Tibial nerve (tissue), 4 donors: ENCODE measurements at places on chromosomes 7 and 10. TPM values are rescaled to one million over a fixed set of nuclear protein-coding genes. Genes with fewer than 3 reads are reported as not detected.

AS3MT gene
- 2.6 TPM for total RNA-seq

GFRA1 gene
- total RNA-seq, result 104 TPM

GCK gene
- total RNA-seq, result 2.4 TPM

CYP26C1 gene
- 0.20 TPM for total RNA-seq

TMEM139 gene
- total RNA-seq, result 3.9 TPM

PIK3AP1 gene
- total RNA-seq, result 7.1 TPM

DNA sequence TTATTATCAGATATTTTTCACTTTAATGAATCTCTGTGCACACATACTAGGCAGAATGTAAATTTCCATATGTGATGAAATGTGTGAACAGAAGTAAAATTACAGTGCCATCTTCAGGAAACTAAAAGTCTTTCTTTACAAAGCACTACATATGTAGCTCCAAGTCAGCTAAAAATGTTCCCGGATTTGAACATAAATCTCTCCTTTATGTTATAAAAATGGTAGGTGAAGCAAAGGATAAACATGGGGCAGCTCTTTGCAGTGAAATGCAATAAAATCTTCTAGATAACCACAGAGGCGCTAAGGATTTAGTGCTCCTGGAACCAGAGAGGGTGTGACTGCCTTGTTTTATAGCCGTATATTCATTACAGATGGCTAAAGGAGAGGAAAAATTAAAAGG, 104.9 kb upstream of the C7orf33 start:
- peaks cover 5% of the 10 kb centered on the region for H3K4me1 ChIP-seq
- no peak overlapping the region for H3K4me3 ChIP-seq
- no peaks in the 10 kb centered on the region for H3K27me3 ChIP-seq
- H3K36me3 ChIP-seq, result no peaks in the 10 kb centered on the region
- H3K27ac ChIP-seq, result no peak overlapping the region
- no peak for DNase-seq

DNA sequence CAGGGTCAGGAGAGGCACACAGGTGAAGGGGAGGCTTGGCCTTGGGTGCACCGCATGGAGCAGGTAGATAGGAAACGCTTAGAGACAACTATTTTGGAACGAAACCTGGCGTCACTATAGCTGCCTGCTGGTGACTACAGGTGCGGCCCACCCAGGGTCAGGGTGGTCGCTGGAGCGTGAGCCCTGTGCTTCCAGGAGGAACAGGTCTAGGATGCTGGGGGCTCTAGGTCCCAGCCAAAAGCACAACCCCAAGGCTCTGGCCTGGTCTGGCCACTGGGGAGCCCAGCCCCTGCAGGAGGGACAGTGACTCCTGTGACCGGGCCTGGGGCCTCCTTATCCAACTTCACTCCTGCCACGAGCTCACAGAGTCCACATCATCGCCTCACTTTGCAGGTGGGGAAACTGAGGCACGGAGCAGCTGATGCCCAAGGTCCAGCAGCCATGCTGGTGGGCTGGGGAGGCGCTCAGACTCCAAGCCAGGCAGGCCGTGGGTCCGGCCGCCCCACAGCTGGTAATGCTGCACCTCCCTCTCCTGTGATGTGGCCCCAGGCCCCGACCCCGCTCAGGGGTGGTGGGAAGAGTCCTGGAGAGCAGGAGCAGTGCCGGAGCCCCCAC, 9.0 kb downstream of the LFNG start:
- H3K36me3 ChIP-seq, result peaks cover 18% of the 10 kb centered on the region
- no peak for DNase-seq
- no peak overlapping the region for H3K4me3 ChIP-seq
- H3K4me1 ChIP-seq, result no peaks in the 10 kb centered on the region
- H3K27ac ChIP-seq, result no peak overlapping the region

DNA sequence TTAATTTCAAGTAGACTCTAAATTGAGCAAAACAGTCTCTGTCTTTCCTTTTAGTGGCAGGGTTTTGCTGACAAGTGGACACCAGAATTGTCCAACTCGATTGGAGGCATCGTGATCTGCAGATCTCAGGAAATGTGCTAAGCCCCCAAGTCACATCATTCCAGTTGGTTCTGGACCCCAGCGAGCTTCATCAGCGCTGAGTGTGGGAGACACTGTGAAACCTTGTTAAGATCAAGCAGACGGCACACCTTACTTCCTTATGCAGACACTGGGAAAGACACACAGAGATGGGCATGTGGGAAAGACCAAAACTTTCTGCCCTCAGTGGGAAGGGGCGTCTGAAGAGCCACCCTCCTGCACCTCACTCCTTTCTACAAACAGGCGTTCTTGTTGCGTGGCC, 440.8 kb downstream of the GLRX3 start:
- DNase-seq, result no peak
- H3K4me3 ChIP-seq, result no peak overlapping the region
- no peak overlapping the region for H3K27ac ChIP-seq
- H3K36me3 ChIP-seq, result no peaks in the 10 kb centered on the region
- H3K27me3 ChIP-seq, result no peaks in the 10 kb centered on the region

DNA sequence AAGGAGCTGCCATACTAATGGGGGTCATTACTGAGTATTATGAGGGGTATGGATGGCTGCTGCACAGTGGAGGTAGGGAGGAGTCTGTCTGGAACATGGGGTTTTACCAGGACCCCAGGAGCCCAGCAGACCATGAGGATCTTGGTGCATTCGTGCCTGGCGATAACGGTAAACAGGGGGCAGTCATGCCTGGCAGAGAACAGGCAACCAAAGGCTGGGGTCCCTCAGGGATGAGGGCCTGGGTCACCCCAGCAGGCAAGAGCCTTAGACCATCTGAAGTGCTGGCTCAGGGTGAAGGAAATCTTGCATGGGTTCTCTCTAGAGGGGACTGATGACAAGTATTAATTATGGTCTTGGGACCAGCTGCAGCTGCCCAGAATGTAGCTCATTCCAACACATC, 46.1 kb downstream of the MYL10 start:
- H3K27me3 ChIP-seq, result no peaks in the 10 kb centered on the region
- no peak for DNase-seq
- H3K27ac ChIP-seq, result no peak overlapping the region
- H3K4me3 ChIP-seq, result no peak overlapping the region
- no peaks in the 10 kb centered on the region for H3K4me1 ChIP-seq

DNA sequence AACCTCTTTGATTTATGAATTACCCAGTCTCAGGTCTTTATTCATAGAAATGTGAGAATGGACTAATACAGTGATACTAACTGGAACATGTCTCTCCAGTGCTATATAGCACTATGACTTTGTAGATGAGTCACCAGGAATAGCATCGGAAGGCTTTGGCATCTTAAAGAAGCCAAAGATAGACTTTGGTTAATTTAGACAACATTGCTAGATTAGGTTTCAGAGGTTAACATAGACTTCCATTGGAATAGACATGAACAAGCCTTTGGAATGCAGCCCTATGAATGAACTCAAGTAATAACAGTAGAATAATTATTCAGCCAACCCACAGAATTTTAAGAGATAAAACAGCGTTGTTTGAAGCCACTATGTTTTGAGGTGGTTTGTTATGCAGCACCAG, 169.2 kb downstream of the HGF start:
- no peaks in the 10 kb centered on the region for H3K4me1 ChIP-seq
- H3K4me3 ChIP-seq, result no peak overlapping the region
- H3K27me3 ChIP-seq, result no peaks in the 10 kb centered on the region
- H3K36me3 ChIP-seq, result no peaks in the 10 kb centered on the region
- no peak for DNase-seq

DNA sequence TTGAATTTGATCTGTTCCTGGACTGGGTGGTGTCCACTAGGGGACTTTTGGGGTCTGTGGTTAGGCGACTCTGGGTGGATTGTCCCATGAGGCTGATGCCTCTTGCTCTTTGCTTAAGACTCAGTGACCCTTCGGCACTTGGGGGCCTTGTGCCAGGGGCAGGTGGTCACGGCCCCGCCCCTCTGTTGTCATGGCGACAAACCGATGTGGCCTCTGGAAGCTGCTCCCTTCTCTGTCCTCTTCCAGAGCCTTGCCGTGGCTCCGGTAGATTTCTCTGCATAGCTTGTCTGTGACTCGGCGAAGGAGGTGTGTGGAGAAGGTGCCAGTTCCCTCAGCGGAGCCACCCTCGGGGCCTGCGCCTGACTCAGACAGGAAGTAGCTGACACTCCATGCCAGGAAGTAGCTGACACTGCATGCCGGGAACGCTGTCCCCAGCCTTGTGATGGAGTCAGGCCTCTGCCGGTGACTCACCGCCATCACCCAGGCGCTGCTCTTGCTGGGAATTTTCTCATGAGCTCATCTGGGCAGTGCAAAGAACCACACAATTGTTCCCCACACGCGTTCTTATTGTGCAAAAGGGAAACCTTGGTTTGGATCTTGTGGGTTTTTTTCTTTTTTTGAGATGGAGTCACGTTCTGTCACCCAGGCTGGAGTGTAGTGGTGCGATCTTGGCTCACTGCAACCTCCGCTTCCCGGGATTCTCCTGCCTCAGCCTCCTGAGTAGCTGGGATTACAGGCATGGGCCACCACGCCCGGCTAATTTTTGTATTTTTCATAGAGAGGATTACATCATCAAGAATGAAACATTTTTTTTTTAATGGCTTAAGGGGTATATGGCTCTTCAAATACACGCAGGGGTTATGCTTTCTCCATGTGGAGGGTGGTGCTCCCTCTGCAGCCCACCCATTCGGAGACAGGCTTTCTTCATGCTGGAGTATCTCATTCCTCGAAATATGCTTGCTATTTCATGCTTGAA, 72.6 kb downstream of the PFKFB3 start:
- peak; percentile 77 for DNase-seq
- no peaks in the 10 kb centered on the region for H3K36me3 ChIP-seq
- peak overlapping the region; percentile 90 for H3K27ac ChIP-seq
- H3K4me1 ChIP-seq, result peaks cover 5% of the 10 kb centered on the region

- H3K4me1 ChIP-seq, result no peaks in the 10 kb centered on the region
- H3K36me3 ChIP-seq, result no peaks in the 10 kb centered on the region
Observed at GRCh38 chr7:36712015-36712414, 12.3 kb downstream of the AOAH start.

DNA sequence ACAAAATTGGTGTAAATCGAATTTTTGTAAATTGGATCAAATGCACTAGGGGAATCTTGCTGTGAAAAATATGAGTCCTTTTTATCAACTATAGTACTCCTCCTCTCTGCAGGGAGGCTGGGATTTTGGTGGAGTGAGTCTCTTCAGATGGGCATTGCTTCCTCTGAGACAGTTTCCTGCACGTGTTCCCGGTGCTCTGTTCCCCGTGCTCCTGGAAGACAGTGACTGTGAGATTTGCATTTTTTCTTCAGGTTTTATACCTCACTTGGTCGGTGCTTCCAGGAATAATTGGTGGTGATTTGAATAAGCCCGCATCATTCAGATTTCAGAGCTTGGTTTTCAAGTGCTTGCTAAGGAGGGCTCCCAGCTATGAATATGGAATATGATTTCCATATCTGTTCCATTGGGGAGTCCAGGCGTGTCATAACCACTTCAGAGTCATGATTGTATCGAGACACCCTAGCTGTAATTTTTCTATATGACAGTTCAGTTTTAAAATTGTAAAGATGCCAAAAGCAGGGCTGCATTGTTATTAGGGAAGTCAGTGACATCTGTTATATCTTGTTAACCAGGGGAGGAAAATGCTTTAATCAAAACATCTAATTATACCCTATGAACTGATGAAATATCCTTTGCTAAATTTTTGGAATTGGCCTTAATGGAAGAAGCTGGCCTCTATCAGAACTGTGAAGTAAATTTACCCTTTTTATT, 12.3 kb downstream of the AUTS2 start:
- H3K27ac ChIP-seq, result no peak overlapping the region
- DNase-seq, result no peak
- H3K36me3 ChIP-seq, result no peaks in the 10 kb centered on the region
- H3K4me1 ChIP-seq, result no peaks in the 10 kb centered on the region
- H3K27me3 ChIP-seq, result no peaks in the 10 kb centered on the region
